ENCODE measurements at places on chromosomes 2 and 18. TPM values are rescaled to one million over a fixed set of nuclear protein-coding genes. Genes with fewer than 3 reads are reported as not detected.

GRCh38 chr2:20747317-20747716, 75.6 kb downstream of the LDAH start:
- H3K4me3 ChIP-seq, result no peak overlapping the region
- peaks cover 4% of the 10 kb centered on the region for H3K36me3 ChIP-seq
- DNase-seq, result no peak
- no peaks in the 10 kb centered on the region for H3K27me3 ChIP-seq
- peaks cover 13% of the 10 kb centered on the region for H3K4me1 ChIP-seq

- H3K4me1 ChIP-seq, result no peaks in the 10 kb centered on the region
- no peaks in the 10 kb centered on the region for H3K27me3 ChIP-seq
- H3K4me3 ChIP-seq, result no peak overlapping the region
- DNase-seq, result no peak
- no peaks in the 10 kb centered on the region for H3K36me3 ChIP-seq
- no peak overlapping the region for H3K27ac ChIP-seq
These were observed 955 bp upstream of the BBS5 start for GRCh38 chr2:169478339-169478738.

CNDP1 gene
- 1.4 TPM for total RNA-seq

MC2R gene
- total RNA-seq, result not detected

UGT1A4 gene
- 1.1 TPM for total RNA-seq

- no peak for DNase-seq
- no peaks in the 10 kb centered on the region for H3K27me3 ChIP-seq
- peaks cover 2% of the 10 kb centered on the region for H3K4me1 ChIP-seq
- no peak overlapping the region for H3K27ac ChIP-seq
- no peaks in the 10 kb centered on the region for H3K36me3 ChIP-seq
- H3K4me3 ChIP-seq, result no peak overlapping the region
These were observed 170.1 kb upstream of the REV1 start for GRCh38 chr2:99659874-99660273.

DNA sequence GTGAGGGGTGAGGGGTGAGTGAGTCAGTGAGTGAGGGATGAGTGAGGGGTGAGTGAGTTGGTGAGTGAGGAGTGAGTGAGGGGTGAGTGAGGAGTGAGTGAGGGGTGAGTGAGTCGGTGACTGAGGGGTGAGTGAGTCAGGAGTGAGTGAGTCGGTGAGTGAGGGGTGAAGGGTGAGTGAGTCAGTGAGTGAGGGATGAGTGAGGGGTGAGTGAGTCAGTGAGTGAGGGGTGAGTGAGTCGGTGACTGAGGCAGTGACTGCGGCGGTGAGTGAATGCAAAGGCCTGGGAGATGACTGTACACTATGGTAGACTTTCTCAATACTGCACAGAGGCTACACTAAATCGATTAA, 16.6 kb downstream of the THAP4 start:
- no peak for DNase-seq
- H3K27ac ChIP-seq, result no peak overlapping the region
- H3K4me1 ChIP-seq, result no peaks in the 10 kb centered on the region
- no peaks in the 10 kb centered on the region for H3K27me3 ChIP-seq
- no peak overlapping the region for H3K4me3 ChIP-seq
- H3K36me3 ChIP-seq, result no peaks in the 10 kb centered on the region

- no peak overlapping the region for H3K27ac ChIP-seq
- no peak overlapping the region for H3K4me3 ChIP-seq
- H3K27me3 ChIP-seq, result no peaks in the 10 kb centered on the region
- H3K36me3 ChIP-seq, result no peaks in the 10 kb centered on the region
These were observed 97.0 kb upstream of the SLC35G4 start for GRCh38 chr18:11512096-11513025.

GRCh38 chr2:228261546-228261945, 80.1 kb upstream of the SPHKAP start:
- no peak overlapping the region for H3K27ac ChIP-seq
- no peaks in the 10 kb centered on the region for H3K27me3 ChIP-seq
- H3K4me3 ChIP-seq, result no peak overlapping the region
- H3K36me3 ChIP-seq, result no peaks in the 10 kb centered on the region

ASB18 gene
- not detected for total RNA-seq

DNA sequence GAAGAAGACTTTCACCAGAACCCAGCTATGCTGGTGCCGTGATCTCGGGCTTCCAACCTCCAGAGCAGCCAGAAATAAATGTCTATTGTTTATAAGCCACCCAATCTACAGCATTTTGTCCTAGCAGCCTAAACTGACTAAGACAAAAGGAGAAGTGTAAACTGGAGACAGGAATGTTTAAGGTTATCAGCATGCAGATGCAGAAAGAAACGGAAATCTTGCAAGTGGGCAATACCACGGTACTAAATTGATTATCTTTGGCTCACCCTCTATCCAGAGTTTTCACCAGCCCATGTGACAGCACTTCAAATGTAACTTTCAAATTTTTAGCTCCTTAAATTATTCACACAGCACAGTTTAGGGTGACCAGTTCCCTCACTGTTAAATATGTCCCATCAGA, 5.7 kb upstream of the CAPN14 start:
- H3K36me3 ChIP-seq, result no peaks in the 10 kb centered on the region
- no peak for DNase-seq
- H3K4me3 ChIP-seq, result no peak overlapping the region
- no peak overlapping the region for H3K27ac ChIP-seq

DNA sequence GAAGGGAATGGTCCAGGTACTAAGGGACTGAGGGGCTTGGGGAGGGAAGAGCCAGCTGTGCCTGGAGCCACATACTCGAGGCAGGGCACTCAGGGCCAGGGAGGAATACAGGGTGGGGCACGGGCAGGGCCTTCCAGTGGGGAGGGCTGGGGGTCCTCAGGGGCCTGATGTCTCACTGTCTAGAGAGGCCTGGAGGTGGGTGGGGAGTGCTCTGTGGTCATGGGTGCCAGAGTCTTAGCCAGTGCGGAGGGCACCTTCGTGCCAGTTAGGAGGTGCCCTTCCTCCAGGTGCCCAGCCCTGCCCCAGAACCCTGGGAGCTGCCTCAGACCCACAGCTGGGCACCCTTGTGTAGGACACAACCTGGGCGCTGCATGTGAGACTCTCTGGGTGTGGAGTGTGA, 81.2 kb downstream of the SMAD7 start:
- H3K4me3 ChIP-seq, result no peak overlapping the region
- H3K4me1 ChIP-seq, result no peaks in the 10 kb centered on the region
- peak; percentile 64 for DNase-seq
- no peak overlapping the region for H3K27ac ChIP-seq
- H3K36me3 ChIP-seq, result no peaks in the 10 kb centered on the region
- H3K27me3 ChIP-seq, result no peaks in the 10 kb centered on the region

- H3K4me3 ChIP-seq, result no peak overlapping the region
- DNase-seq, result no peak
- H3K27ac ChIP-seq, result no peak overlapping the region
These were observed 133.7 kb upstream of the ZFP36L2 start for GRCh38 chr2:43360137-43360536.

DNA sequence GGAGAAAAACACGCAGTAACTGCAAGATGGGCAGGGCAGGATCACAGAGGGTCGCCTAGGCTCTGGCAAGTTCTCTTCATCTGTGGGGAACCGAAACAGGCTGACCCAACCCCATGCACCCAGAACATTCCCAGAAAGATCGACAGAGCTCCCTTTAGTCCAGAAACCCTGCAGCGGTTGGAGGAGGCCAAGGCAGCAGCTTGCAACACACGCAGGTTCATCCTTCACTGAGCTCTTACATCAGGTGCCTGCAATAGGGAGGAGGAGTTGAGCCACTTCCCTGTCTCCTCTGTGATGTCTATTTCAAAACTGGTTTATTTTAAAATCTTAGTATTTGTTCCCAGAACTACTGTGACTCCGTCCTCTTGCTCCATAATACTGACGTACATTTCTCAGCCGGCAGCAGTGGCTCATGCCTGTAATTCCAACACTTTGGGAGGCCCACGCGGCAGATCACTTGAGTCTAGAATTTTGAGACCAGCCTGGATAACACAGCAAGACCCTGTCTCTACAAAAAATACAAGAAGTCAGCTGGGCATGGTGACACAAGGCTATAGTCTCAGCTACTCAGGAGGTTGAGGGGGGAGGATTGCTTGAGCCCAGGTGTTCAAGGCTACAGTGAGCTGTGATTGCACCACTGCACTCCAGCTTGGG, 11.5 kb upstream of the SLC11A1 start:
- H3K27me3 ChIP-seq, result no peaks in the 10 kb centered on the region
- no peaks in the 10 kb centered on the region for H3K36me3 ChIP-seq
- DNase-seq, result no peak
- H3K4me3 ChIP-seq, result no peak overlapping the region
- H3K27ac ChIP-seq, result peak overlapping the region; percentile 78

CYP1B1 gene
- 79.2 TPM for total RNA-seq

DNA sequence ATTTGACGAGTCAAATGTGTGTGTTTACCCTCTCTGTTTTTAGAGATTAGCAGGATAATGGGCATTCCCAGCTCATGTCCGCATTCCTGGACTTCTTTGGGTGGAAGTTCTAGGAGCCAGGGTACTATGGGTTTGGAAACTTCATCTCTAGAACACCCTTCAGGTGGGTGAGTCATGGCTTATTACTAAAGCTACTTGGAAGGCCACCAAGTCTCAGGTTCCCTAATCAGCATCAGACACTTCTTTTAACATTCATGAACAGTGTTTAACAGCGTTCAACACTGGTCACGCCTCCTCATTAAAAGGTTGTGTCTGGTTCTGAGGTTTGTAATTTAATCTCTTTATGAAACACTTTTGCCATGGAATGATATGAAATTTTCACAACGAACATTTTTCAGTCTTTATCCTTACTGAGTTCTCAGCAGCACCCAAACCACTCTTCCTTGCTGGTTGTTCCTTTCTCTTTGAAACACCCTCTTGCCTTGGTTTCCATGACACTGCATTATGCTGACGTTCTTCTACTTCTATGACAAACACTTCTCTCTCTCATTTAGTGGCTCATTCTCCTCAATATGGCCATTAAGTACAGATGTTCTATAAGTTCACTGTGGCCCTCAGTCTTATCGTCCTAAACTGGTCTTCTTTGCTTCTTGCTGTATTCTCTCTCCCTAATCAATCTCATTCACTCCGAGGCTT, 49.3 kb downstream of the MMADHC start:
- H3K4me3 ChIP-seq, result no peak overlapping the region
- no peaks in the 10 kb centered on the region for H3K27me3 ChIP-seq
- no peak overlapping the region for H3K27ac ChIP-seq
- no peak for DNase-seq
- no peaks in the 10 kb centered on the region for H3K4me1 ChIP-seq
- H3K36me3 ChIP-seq, result no peaks in the 10 kb centered on the region

- H3K27ac ChIP-seq, result peak overlapping the region; percentile 75
- H3K4me3 ChIP-seq, result peak overlapping the region; percentile 35
- H3K4me1 ChIP-seq, result peaks cover 69% of the 10 kb centered on the region
- no peaks in the 10 kb centered on the region for H3K27me3 ChIP-seq
- peak; percentile 63 for DNase-seq
- no peaks in the 10 kb centered on the region for H3K36me3 ChIP-seq
These were observed 38.4 kb downstream of the EPAS1 start for GRCh38 chr2:46335391-46336282.

DNA sequence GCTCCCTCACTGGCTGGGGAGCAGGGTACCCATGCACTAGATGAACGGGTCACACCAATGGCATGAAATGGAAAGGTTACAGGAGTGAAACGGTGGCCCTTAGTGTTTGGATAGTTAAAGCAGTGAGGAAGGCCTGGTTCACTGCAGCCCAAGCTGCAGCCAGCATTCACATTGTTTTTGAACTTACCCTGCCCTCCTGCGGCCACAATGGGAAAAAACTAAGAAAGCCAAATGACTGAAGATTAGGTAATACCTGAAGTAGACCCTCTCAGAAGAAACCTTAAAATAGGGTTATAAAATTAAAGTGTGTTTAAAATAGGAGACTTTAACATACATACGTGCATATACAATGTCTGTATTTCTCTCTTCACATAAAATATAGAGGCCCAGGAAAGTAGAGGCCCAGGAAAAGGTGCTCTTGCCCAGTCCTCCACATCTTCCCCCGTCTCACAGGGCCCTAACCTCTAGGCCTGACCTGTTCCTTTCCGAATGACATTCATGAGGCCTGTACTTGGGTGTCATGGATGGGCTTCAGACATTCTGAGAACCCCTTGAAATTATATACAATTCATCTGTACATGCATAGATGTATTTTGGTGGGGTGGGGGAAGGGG, 33.3 kb downstream of the DOK1 start:
- no peak overlapping the region for H3K4me3 ChIP-seq
- no peaks in the 10 kb centered on the region for H3K36me3 ChIP-seq
- H3K27me3 ChIP-seq, result no peaks in the 10 kb centered on the region

DNA sequence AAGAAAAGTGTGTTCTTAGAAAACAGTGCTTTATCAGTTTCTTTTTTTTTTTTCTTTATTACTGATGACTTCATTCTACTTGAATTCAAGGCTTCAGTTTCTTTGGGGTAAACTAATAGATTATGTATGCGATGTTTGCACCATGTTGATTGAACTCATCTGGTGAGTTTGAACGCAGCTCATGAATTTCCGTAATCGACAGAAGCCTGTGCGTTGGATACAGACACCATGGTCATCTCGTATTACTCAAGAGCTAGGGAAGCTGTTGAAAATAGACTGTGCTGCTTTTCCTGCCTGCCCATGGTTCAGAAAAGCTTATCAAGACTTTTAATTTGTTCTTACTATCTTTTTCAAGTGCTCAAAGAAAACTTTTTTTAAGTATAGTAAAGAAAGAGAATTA, 185.5 kb upstream of the NRP2 start:
- H3K4me3 ChIP-seq, result no peak overlapping the region
- no peaks in the 10 kb centered on the region for H3K4me1 ChIP-seq
- DNase-seq, result no peak
- no peaks in the 10 kb centered on the region for H3K27me3 ChIP-seq
- no peaks in the 10 kb centered on the region for H3K36me3 ChIP-seq
- H3K27ac ChIP-seq, result no peak overlapping the region

STPG4 gene
- total RNA-seq, result not detected

GRCh38 chr2:119010336-119010735, 68.3 kb downstream of the MARCO start:
- H3K36me3 ChIP-seq, result no peaks in the 10 kb centered on the region
- H3K27me3 ChIP-seq, result peaks cover 3% of the 10 kb centered on the region
- H3K27ac ChIP-seq, result no peak overlapping the region

- no peak overlapping the region for H3K27ac ChIP-seq
- H3K4me1 ChIP-seq, result no peaks in the 10 kb centered on the region
- no peaks in the 10 kb centered on the region for H3K27me3 ChIP-seq
- DNase-seq, result no peak
These were observed 101.1 kb downstream of the PIGN start for GRCh38 chr18:62085756-62086155.

- H3K4me1 ChIP-seq, result no peaks in the 10 kb centered on the region
- no peak for DNase-seq
- H3K36me3 ChIP-seq, result no peaks in the 10 kb centered on the region
These were observed 230.0 kb downstream of the NCKAP5 start for GRCh38 chr2:133338224-133338623.

CD8B2 gene
- 0.09 TPM for total RNA-seq

GAL3ST2 gene
- total RNA-seq, result 0.19 TPM

AKAIN1 gene
- total RNA-seq, result not detected

All from kidney (tissue), 22 donors.